ENCODE measurements at places on chromosomes 7 and 10. TPM values are rescaled to one million over a fixed set of nuclear protein-coding genes. Genes with fewer than 3 reads are reported as not detected.

Gene NODAL
- not detected for total RNA-seq

Gene SPDYE1
- not detected for total RNA-seq

Gene PON1
- total RNA-seq: not detected

Gene MUC12
- total RNA-seq: not detected

Gene PDE6C
- total RNA-seq: not detected

Gene MOGAT3
- not detected for total RNA-seq

Gene OR2A12
- not detected for total RNA-seq

Gene SCIN
- 0.08 TPM for total RNA-seq

Gene RPA3
- 26.8 TPM for total RNA-seq

Gene ATRNL1
- 0.41 TPM for total RNA-seq

Gene C10orf105
- total RNA-seq: 0.05 TPM

Gene WEE2
- not detected for total RNA-seq

Gene CCDC7
- 22.2 TPM for total RNA-seq

Gene CPA4
- total RNA-seq: not detected

Gene ODAD2
- total RNA-seq: not detected

Gene GPR22
- 48.7 TPM for total RNA-seq

Gene CTBP2
- total RNA-seq: 31.3 TPM

Gene RADIL
- 3.9 TPM for total RNA-seq

Gene NYAP1
- total RNA-seq: 0.54 TPM

Gene CYP2C8
- not detected for total RNA-seq

Gene ABCB8
- total RNA-seq: 24.5 TPM

Gene TBC1D12
- total RNA-seq: 4.6 TPM

Gene CYP26C1
- 0.05 TPM for total RNA-seq

Gene DNTT
- total RNA-seq: not detected

Gene SLC26A4
- 0.27 TPM for total RNA-seq

Gene CPA2
- total RNA-seq: not detected

Gene CUL1
- total RNA-seq: 46.4 TPM

Gene HOXA5
- total RNA-seq: not detected

Gene PLPP4
- total RNA-seq: not detected

Gene WDFY4
- 2.5 TPM for total RNA-seq

Gene FAM25C
- total RNA-seq: not detected

Gene CPEB3
- 14.1 TPM for total RNA-seq

Gene GRID2IP
- not detected for total RNA-seq

Gene HOXA7
- not detected for total RNA-seq

Gene STEAP4
- total RNA-seq: 25.2 TPM

Data from Right ventricle myocardium inferior (tissue), 1 donor.